ENCODE measurements at places on chromosomes 2 and 18.

GRCh38 chr2:220452561-220452960, 825.1 kb downstream of the SLC4A3 start:
- no peak for DNase-seq

DNA sequence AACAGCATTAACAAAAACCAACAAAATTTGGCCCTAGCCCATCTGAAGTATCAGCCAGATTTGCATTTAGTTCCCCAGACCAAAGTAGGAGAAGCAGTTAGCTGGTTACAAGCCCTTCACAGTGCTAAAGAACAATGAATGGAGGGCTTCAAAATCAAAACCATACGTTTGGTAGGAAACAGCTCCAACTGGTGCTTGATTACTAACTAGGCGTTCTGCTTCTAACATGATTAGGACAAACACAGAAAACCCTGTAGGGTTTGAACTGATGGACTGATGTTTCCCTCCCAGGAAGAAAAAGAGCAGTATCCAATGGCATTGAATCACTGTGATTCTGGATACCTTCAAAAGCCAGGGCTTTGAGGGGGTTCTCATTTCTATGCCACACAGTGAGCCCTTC, 20.5 kb upstream of the STAT4 start:
- DNase-seq = no peak

GRCh38 chr2:42096869-42097591, 49.2 kb downstream of the PKDCC start:
- no peak for DNase-seq

- no peak for DNase-seq
Observed at GRCh38 chr2:66579186-66580126, 144.5 kb downstream of the MEIS1 start.

DNA sequence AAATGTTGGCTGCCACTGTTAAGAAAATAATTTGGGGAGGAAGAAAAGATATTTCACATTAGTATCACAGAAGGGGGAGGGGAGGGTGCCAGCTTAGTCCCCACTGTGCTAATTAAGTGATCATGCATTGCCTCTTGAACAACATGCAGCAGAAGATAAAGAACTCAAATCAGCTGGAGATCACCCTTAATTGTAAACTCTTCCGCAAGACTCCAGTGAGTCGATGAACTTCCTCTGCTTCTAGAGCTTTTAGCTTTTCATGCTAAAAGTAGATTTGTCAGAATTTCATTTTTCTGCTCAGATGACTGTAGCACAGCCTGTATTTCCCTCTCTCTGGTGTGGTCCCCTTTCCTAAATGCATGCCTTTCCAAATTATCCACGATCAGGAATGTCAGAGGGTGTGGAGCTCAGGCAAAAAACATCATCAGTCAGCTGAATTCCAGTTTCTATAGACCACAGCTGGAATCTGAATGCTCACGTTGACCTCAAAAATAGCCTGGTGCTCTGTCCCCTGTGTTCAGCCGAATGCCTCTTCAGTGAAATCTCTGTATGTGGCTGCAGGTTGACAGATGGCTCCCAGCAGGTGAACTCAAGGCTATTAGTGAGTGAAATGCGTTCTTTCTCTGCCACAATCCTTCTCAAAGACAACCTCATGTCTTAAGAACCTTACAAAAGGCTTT, 156.8 kb upstream of the UNC80 start:
- DNase-seq = no peak

GRCh38 chr2:232432598-232433184, 23.3 kb upstream of the ALPI start:
- DNase-seq = no peak

DNA sequence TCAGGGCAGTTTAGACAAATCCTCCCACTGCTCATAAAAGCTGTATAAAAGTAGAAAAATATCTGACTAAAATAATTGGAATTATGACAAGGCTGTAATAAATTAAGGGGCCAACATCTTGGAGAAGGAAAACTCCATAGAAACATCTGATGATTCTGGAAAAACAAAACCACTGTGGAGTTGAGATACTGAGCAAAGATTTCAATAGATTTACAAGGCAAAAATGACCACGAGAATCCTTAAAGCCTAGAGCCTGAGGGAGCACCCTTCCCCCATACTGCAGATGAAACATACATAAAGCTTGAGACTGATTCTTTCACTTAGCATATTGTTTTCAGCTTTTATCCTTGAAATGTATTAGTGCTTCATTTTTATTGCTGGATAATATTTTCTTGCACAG, 286.4 kb upstream of the MMADHC start:
- no peak for DNase-seq

DNA sequence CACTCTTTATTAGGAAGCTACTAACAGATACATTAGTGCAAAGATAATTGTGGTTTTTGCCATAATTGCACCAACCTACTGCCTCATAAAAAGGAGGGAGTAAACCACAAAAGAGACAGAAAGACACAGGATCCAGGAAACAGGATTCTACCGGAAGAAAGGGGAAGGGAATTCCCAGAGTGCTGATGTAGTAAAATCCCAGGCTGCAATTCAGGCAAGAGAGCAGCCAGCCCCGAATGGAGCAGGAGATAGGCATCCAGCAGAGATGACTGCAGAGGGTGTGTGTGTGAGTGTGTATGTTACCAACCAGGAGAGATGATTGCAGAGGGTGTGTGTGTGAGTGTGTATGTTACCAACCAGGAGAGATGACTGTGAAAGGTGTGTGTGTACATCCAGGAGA, 84.4 kb downstream of the KCNS3 start:
- no peak for DNase-seq

GRCh38 chr2:60882971-60883753, 1.8 kb downstream of the REL start:
- no peak for DNase-seq

- no peak for DNase-seq
Observed at GRCh38 chr18:31647127-31647753, 37.1 kb downstream of the B4GALT6 start.

GRCh38 chr2:219772103-219772635, 144.7 kb downstream of the SLC4A3 start:
- DNase-seq = no peak

DNA sequence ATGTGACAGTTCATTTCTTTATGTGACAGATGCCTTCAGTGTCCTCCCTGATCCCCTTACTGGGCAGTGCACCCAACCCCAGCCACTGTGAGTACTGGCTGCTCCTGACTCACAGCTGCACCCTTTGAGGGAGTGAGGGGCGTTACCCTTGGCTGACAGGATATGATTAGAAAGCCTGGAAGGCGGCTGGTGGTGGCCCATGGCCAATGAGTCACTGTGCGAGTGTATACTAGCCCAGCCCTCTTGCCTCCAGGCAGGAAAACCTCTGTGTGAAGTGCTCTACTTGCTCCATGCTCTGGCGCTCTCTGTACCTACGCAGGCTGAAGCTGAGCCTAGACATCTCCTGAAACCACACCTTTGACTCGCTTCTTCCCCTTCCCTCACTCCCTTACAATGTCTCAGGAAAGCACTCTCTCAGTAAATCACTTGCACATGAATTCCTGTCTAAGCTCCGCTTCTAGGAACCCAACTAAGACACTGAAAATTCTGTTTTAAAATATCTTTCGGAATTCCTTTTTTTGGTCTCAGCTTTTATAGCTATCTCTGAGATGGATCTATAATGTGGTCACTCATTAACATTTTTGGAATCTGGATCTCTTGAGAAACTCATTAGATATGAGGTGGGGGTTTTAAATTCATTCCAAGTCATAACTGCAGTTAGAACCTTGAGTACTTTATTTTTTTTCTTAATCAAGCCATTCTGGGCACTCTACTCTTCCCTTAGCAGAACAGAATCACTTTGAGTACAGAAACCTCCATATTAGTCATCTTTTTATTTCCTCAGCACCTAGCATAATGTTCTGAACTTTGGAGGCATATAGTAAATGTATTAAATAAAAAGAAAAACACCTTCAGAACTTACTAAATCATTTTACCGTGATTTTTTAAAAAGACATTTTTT, 25.3 kb upstream of the STAM2 start:
- DNase-seq = no peak

GRCh38 chr2:136375017-136375901, 257.3 kb upstream of the CXCR4 start:
- no peak for DNase-seq

- no peak for DNase-seq
Observed at GRCh38 chr18:3457261-3457724, 7.3 kb downstream of the TGIF1 start.

DNA sequence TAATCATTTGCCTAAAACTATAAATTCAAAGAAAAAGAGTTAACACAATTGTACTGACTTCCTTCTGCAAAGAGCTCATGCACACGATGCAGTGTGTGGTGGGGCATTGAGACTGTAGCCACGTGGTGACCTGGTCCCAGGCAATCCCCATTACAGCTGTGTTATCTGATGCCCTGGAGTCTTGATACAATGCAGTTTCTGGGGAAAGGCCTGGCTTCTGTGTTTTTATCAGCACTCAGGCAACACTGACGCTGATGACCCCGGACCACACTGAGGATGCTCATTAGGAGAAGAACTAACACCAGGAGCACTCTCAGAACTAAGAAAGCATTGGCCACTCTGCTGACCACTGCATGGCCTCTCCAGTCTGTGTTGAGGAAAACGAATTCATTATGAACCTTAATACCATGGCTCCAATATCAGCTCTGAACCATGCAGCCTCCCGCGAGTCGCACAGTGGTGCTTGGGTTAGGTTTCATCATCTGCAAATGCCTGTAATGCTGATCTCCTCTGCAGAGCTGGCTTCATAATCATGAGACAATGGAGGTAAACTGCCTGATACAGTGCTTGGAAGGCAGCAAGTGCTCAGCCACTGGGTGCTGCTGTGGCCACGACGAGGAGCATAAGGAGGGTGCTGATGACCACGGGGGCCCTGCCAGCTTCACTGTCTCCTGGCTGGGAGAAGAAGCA, 218.5 kb downstream of the MYT1L start:
- DNase-seq = no peak

GRCh38 chr2:182245963-182246362, 180.9 kb downstream of the PDE1A start:
- no peak for DNase-seq

All from T-helper 17 cell (primary cell).